ENCODE measurements at places on chromosomes 3 and 15. TPM values are rescaled to one million over a fixed set of nuclear protein-coding genes. Genes with fewer than 3 reads are reported as not detected.
A peak's percentile ranks its signal among the peaks of the same experiment; 100 is the strongest.

The MESP2 gene
- 1.3 TPM for total RNA-seq

GRCh38 chr3:31300456-31301443 is 232.0 kb upstream of the STT3B start:
- no peaks in the 10 kb centered on the region for H3K27me3 ChIP-seq
- H3K4me3 ChIP-seq: no peak overlapping the region
- H3K27ac ChIP-seq: no peak overlapping the region
- peak; percentile 69 for DNase-seq

GRCh38 chr15:83766339-83766738 is 112.4 kb downstream of the ADAMTSL3 start:
- H3K27me3 ChIP-seq: no peaks in the 10 kb centered on the region
- H3K4me1 ChIP-seq: 0 out of 2 replicates have a peak, but pooled peaks cover 3% of the 10 kb centered on the region

DNA sequence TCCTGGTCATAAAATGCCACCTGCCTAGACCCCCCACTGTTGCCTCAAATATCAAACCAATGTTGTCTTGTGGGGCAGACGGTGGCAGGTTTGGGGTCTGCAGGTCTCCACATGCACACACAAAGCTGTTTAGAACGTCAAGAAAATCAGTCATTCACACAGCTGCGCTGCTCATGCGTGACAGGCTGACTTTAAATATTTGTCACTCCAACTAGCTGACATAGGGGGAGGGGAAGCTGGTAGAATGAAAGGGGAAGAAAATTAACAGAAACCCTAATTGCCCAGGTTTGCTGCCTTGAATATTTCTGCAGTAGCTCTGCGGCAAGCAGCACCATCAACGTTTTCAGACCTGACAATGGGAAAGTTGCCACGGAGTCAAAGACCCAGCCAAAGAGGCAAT is 201.8 kb downstream of the ABHD5 start:
- no peak for DNase-seq
- H3K36me3 ChIP-seq: no peaks in the 10 kb centered on the region
- no peaks in the 10 kb centered on the region for H3K4me1 ChIP-seq
- no peak overlapping the region for H3K27ac ChIP-seq
- H3K4me3 ChIP-seq: no peak overlapping the region

- H3K4me1 ChIP-seq: peaks cover 20% of the 10 kb centered on the region
- H3K27ac ChIP-seq: no peak overlapping the region
- no peaks in the 10 kb centered on the region for H3K27me3 ChIP-seq
- no peak overlapping the region for H3K4me3 ChIP-seq
- no peak for DNase-seq
Observed at GRCh38 chr3:23488618-23489017, 285.5 kb downstream of the UBE2E2 start.

DNA sequence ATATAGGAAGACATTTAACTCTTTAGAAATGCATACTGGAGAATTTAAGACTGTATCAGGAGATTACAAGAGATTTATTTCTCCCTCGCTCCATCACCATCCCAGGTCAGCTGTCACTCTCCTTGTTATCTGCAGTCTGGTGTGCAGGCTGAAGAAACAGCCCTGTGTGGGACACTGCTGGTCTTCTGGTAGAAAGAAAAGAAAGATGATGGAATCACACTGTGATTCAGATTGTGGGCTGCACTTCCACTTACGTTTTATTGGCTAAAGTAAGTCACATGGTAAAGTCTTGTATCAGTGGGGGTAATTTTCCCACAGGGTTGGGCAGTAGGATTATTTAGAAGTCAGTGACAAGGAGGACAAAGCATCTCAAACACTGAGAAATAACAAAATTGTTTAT is 18.1 kb upstream of the ATP1B3 start:
- no peak overlapping the region for H3K27ac ChIP-seq
- no peaks in the 10 kb centered on the region for H3K27me3 ChIP-seq
- H3K4me1 ChIP-seq: no peaks in the 10 kb centered on the region
- DNase-seq: no peak
- H3K36me3 ChIP-seq: no peaks in the 10 kb centered on the region

GRCh38 chr3:14907043-14907966 is 40.1 kb upstream of the NR2C2 start:
- no peaks in the 10 kb centered on the region for H3K4me1 ChIP-seq
- H3K27ac ChIP-seq: no peak overlapping the region
- DNase-seq: no peak
- peaks cover 59% of the 10 kb centered on the region for H3K27me3 ChIP-seq
- H3K36me3 ChIP-seq: no peaks in the 10 kb centered on the region

The AQP9 gene
- total RNA-seq: 0.12 TPM

DNA sequence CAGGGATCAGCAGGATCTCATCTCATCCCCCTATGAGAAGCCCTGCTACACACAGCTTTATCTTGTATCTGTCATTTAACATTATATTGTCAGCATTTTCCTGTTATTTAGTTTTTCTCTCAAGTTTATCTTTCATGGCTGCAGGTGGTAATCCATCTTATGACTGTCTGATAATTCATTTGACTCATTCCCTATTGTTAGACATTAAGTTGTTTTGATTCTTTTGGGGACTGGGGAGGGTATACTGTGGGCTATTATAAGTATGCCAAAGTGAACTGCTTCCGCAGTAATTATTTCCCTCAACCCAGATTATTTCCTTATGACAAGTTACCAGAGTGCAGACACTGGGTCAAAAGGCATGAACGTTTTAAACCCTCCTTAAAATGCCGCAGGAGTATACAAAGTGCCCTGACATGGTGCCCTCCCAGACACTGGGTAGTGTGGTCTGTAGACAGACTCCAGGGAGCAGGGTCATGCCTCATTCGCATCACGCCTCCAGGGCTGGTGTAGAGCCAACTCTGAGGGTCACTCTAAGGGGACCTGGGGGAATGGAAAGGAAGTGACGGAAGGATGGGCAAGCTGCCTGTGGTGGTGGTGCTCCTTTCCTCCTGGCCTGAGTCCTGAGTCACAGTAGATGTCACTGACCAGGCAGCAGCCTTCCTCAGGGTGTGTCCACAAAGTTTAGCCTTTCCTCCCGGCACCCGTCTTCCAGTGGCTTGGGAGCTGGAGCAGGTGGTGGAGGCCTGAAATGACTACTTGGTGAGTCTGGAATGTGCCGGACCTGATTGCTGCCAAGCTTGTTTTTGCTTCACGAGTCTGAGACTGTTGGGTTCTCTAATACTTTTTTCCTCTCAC is 11.6 kb downstream of the GPR160 start:
- DNase-seq: peak; percentile 94
- peak overlapping the region; percentile 37 for H3K4me3 ChIP-seq
- peaks cover 42% of the 10 kb centered on the region for H3K4me1 ChIP-seq

GRCh38 chr15:101698314-101698713 is 26.0 kb downstream of the TARS3 start:
- no peak overlapping the region for H3K4me3 ChIP-seq
- H3K27me3 ChIP-seq: no peaks in the 10 kb centered on the region
- no peak for DNase-seq
- no peaks in the 10 kb centered on the region for H3K4me1 ChIP-seq
- no peak overlapping the region for H3K27ac ChIP-seq
- H3K36me3 ChIP-seq: no peaks in the 10 kb centered on the region

The SEMA3F gene
- total RNA-seq: 47.3 TPM

- no peaks in the 10 kb centered on the region for H3K36me3 ChIP-seq
- peaks cover 31% of the 10 kb centered on the region for H3K27me3 ChIP-seq
- no peak overlapping the region for H3K4me3 ChIP-seq
- H3K4me1 ChIP-seq: no peaks in the 10 kb centered on the region
Observed at GRCh38 chr3:50714946-50715345, 40.2 kb downstream of the DOCK3 start.

The CCDC50 gene
- total RNA-seq: 80.9 TPM

DNA sequence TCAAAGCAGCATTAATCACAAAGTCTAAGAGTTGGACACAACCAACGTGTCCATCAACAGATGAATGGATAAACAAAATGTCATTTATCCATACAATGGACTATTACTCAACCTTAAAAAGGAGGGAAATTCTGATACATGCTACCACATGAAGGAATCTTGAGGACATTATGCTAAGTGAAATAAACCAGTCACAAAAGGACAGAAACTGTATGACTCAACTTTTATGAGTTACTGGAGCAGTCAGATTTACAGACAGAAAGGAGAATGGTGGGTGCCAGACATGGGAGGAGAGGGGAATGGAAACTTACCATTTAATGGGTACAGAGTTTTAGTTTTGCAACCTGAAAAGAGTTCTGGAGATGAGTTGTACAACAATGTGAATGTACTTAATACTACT is 43.0 kb upstream of the SEC13 start:
- H3K4me1 ChIP-seq: peaks cover 18% of the 10 kb centered on the region
- H3K36me3 ChIP-seq: no peaks in the 10 kb centered on the region
- DNase-seq: peak; percentile 51

The MORC1 gene
- not detected for total RNA-seq

The SCN5A gene
- not detected for total RNA-seq

DNA sequence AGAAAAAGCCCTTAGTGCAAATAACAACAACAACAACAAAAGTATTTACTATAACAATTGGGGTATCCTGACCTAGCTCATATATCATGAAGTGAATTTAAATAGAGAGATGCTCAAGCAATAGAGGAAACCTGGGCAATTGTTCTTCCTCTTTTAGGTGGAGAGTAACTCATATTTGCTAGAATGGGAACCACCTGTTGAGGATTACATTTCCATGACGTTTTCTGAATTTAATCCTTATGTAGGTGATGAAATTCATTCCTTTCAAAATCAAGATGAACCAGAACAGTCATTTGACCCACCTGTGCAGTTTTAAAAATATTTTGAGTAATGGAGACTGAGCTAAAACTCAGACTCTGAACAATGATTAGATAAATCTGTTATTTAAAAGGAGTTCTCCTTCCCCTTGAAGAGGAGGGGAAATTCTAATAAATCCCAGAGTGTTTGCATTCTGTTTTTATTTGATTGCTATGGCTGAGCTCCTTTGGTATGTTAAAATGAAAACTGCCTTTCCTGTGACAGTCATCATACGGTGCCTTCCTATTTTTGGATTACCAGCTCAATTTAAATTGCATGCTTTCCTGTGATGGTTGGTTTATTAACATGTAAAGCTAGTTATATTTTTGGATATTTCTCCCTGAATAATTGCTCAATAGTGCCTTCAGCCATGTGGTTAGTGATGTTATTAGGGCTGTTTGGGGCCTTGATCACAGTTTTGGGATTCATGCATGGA is 24.3 kb downstream of the VPS8 start:
- DNase-seq: no peak
- H3K27ac ChIP-seq: no peak overlapping the region
- no peaks in the 10 kb centered on the region for H3K4me1 ChIP-seq
- H3K27me3 ChIP-seq: no peaks in the 10 kb centered on the region

DNA sequence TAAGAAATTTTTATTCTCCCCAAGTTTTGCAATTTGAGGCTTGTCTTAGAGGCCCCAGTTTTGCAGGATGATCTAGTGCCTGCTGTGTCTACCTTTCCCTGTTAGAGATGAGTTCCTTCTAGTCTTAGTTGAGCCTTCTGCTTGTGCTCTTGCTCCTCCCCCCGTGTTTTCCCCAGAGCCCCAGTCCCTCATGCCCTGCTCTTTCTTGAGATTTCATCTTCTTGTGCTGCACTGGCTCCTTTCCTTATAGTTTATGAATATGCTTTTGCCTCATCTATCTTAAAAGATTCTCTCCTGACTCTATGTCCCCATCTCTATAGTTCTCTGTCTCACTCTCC is 4.7 kb downstream of the GAP43 start:
- H3K4me3 ChIP-seq: no peak overlapping the region
- no peaks in the 10 kb centered on the region for H3K4me1 ChIP-seq
- no peak for DNase-seq
- no peaks in the 10 kb centered on the region for H3K36me3 ChIP-seq
- peaks cover 25% of the 10 kb centered on the region for H3K27me3 ChIP-seq
- no peak overlapping the region for H3K27ac ChIP-seq

GRCh38 chr3:16308727-16309126 is 43.7 kb downstream of the OXNAD1 start:
- no peaks in the 10 kb centered on the region for H3K27me3 ChIP-seq
- peaks cover 6% of the 10 kb centered on the region for H3K36me3 ChIP-seq
- no peak for DNase-seq

- H3K4me3 ChIP-seq: no peak overlapping the region
- no peaks in the 10 kb centered on the region for H3K4me1 ChIP-seq
- H3K27ac ChIP-seq: no peak overlapping the region
- H3K27me3 ChIP-seq: no peaks in the 10 kb centered on the region
- H3K36me3 ChIP-seq: no peaks in the 10 kb centered on the region
Observed at GRCh38 chr3:123188058-123188457, 13.7 kb upstream of the SEC22A start.

GRCh38 chr3:51393134-51393495 is 2.0 kb downstream of the RBM15B start:
- peak overlapping the region; percentile 73 for H3K4me3 ChIP-seq
- DNase-seq: no peak
- peaks cover 30% of the 10 kb centered on the region for H3K4me1 ChIP-seq
- H3K36me3 ChIP-seq: peaks cover 71% of the 10 kb centered on the region
- no peaks in the 10 kb centered on the region for H3K27me3 ChIP-seq

The GUCA1C gene
- not detected for total RNA-seq

The HEG1 gene
- 3.2 TPM for total RNA-seq

DNA sequence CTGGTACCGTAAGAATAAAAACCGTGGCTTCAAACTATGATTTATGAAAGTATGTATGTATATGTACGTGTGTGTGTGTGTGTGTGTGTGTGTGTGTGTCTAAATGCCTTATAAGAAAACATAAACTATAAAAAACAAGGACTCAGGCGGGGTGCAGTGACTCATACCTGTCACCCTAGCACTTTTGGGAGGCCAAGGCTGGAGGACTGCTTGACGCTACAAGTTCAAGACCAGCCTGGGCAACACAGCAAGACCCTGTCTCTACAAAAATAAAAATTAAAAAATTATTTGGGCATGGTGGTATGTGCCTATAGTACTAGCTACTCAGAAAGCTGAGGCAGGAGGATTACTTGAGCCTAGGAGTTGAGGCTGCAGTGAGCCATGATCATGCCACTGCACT is 29.1 kb downstream of the CCPG1 start:
- no peak overlapping the region for H3K27ac ChIP-seq
- no peak for DNase-seq
- no peaks in the 10 kb centered on the region for H3K36me3 ChIP-seq
- no peak overlapping the region for H3K4me3 ChIP-seq
- H3K27me3 ChIP-seq: no peaks in the 10 kb centered on the region

- no peaks in the 10 kb centered on the region for H3K4me1 ChIP-seq
- no peak for DNase-seq
- H3K27ac ChIP-seq: no peak overlapping the region
- H3K36me3 ChIP-seq: peaks cover 37% of the 10 kb centered on the region
Observed at GRCh38 chr3:47874438-47874837, 71.5 kb downstream of the DHX30 start.

GRCh38 chr3:168250415-168250861 is 154.7 kb upstream of the GOLIM4 start:
- H3K4me1 ChIP-seq: peaks cover 11% of the 10 kb centered on the region
- no peak for DNase-seq
- peak overlapping the region; percentile 66 for H3K4me3 ChIP-seq
- no peaks in the 10 kb centered on the region for H3K36me3 ChIP-seq
- peaks cover 8% of the 10 kb centered on the region for H3K27me3 ChIP-seq
- H3K27ac ChIP-seq: no peak overlapping the region

The ADAMTS9 gene
- not detected for total RNA-seq

GRCh38 chr15:80153900-80154299 is 1.1 kb downstream of the FAH start:
- no peak for DNase-seq
- no peak overlapping the region for H3K27ac ChIP-seq
- no peaks in the 10 kb centered on the region for H3K27me3 ChIP-seq
- peak overlapping the region; percentile 82 for H3K4me3 ChIP-seq
- H3K36me3 ChIP-seq: peaks cover 5% of the 10 kb centered on the region

All from PC-3 (cell line).